ENCODE measurements at places on chromosomes 2 and 18.

DNA sequence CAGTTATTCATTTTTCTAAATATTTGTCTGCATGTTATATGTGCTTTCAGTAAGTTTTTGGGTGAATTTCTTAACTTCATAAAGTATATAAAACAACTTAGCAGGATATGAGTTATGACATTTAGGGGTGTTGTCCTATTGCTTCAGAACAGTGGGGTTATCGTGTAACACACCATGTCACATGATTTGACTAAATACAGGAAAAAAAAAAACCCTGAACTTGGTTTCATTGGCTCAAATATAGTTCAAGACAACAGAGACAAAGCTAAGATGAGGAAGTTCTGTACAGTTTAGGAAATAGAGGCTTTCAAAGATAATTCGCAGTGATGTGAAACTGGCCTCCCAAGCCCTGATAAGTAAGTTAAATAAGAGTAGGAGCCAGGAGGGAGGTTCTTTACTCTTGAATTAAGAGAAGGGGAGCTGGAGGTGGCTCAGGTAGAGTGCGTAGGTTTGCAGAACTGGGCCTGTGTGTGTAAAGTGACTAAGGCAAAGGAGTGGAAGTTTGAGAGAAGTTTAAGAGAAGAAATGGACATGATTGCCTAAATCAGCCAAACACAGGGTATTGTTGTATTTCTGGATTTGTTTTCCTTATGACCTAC is 53.9 kb downstream of the LIMS1 start:
- no peak for DNase-seq

DNA sequence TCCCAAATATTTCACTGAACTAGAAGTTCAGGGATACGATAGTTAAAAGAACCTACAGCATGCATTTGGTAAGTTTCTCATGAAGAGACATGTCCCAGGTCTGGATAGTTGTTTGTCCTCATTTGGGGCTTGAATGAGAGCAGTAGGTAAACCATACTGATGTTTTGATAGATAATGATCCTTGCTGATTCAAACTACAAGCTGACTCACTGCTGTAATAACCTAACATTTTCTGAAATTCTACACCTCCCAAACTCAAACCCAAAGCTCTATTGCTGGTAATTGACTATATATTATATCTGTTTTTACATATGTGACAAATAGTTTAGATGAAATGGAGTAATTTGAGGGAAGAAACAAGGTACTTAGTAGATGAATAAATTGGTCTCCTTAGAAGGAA is 154.1 kb upstream of the BOD1L2 start:
- DNase-seq = no peak

GRCh38 chr18:3605954-3606443 is 156.0 kb downstream of the TGIF1 start:
- DNase-seq = no peak

- no peak for DNase-seq
Measured at GRCh38 chr2:24766609-24767008, 26.6 kb downstream of the PTRHD1 start.

DNA sequence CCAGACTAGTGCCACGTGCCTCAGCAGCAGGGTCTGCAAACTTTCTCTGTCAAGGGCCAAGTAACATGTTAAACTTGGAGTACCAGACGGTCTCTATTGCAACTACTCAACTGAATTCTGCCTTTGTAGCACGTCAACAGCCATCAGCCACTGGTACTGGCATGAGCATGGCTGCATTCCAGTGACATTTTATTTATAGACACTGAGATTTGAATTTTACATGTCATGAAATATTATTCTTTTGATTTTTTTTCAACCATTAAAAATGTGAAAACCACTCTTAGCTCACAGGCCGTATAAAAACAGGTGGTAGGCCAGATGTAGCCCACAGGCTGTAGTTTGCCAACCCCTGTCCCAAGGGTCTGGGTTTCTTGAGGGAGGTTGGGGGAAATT is 199.7 kb downstream of the TPGS2 start:
- DNase-seq = no peak

DNA sequence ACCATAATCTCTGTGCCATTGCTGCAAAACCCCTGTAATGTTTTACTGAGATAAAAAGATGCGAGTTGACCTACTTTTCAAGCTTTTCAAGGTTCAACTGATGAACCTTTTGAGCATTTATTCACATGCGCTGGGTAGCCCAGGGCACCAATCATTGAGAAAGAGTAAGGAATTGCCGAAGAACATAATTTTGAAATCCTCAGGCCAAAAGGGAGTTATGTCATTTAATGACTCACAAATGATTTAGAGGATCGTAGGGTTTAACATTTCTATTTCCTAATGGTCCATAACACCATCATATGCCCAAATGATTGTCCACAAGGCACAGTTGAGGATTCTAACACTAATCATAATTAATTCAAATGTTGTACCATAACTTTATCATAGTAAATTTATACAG is 20.2 kb upstream of the DLX1 start:
- no peak for DNase-seq

DNA sequence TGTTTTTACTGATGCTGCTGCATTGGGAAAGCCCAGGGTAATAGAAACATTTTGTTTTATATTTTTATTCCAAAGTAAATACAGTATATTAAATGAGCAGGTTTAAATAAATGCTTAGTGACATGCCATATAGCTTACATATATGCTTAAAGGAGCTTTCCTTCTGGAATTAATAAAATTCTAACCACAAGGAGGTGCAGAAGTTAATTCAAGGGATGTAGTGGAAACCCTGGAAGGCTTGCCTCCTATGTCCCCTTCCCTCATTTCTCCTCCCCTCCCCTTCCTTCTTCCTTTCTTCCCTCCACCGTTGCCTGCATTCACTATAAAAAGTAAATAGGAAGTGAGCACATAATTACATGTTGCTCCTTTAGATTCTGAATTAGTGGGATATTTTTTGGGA is 96.3 kb downstream of the UBE2E3 start:
- DNase-seq = no peak

- no peak for DNase-seq
Measured at GRCh38 chr2:95053543-95053942, 28.0 kb downstream of the MAL start.

- DNase-seq = no peak
Measured at GRCh38 chr2:190355968-190356644, 12.7 kb downstream of the INPP1 start.

DNA sequence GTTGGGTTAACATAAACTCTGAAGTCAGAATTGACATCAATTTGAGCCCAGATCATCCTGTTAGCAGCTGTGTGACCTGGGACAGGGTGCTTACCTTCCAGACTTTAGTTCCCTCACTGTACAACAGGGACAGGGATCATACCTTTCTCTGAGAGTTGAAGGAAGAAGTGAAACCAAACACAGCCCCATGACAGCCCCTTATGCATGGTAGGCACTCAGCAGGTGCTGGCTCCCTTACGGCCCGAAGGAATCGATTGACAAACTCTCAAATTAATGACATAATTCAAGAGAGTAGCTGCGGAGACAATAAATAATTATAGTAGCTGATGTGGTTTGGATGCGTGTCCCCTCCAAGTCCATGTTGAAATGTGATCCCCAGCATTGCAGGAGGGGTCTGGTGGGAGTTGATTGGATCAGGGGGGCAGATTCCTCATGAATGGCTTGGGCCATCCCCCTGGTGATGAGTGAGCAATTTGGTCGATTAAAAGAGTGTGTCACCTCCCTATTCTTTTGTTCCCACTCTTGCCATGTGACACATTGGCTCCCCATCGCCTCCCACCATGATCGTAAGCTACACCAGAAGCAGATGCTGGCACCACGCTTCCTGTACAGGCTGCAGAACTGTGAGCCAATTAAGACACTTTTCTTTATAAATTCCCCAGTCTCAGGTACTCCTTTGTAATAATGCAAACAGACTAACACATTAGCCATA is 72.4 kb downstream of the ODC1 start:
- DNase-seq = no peak

DNA sequence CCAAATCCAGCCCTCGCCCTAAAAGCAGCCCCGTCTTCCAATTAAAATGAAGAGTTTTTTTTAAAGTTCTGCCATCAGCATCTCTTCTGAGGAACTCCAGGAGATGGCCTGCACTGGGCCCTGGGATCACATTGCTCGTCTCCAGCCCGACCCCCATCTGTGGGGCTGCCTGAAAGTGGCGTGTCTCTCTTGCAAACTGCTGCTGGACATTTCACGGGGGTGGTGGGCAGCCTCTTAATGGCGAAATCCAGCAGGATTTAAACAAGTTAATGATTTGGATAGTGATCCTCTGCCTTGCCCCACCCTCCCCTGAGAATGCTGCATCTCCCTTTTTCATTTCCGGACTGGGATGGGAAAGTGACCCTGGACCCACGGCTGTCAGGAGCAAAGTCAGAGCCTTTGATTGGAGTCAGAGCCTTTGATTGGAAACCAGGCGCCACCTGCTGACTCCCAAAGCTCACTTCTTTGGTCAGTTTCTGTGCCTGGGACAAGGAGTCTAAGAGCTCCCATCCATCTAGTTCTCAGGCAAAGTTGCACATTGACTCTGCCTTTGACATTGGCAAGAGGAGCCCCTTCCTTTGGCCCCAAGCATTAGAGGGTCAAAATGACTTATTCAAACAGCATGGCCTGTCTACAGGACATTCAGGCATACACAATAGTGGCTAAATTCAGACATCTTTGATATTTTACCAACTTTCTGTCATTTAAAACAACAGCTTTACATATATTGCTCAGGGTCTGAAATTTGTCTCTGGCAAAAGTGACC is 155.2 kb downstream of the SH3BP4 start:
- DNase-seq = peak; percentile 62

DNA sequence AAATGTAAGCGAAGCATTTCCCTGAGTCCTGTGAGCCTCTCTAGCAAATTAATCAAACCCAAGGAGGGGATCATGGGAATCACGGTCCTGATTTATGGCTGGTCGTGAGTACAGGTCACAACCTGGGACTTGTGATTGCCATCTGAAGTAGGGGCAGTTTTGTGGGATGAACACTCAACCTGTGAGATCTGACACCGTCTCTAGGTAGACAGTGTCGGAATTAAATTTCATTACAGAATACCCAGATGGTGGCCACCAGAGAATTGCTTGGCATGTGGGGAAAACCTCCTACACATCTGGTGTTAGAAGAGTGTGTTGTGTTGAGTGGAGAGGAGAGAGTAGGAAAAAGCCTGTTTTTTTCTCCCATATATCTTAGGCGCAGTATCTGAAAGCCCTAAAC is 12.5 kb downstream of the CAPN14 start:
- no peak for DNase-seq

DNA sequence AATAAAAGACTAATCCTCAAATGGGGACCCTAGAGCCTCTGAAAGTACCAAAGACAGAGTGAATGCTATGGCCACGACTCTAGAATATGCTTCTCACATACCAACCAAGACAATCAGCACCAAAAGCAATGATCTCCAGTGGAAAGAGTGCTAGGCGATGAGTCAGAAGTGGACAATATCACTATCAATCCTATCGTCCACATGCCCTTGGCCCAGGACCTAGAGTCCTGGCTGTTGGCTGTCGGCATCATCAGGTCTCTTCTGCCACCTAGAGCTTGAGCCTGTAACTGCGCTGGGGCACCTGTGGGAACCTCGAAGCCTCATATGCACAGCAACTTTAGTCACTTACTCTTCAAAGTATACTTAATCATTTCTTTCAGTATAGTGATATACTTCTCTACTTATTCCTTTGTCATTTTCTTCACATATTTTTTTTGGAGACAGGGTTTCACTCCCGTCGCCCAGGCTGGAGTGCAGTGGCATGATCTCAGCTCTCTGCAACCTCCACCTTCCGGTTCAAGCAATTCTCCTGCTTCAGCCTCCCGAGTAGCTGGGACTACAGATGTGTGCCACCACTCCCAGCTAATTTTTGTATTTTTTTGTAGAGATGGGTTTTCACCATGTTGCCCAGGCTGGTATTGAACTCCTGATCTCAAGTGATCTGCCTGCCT is 29.7 kb downstream of the NOL10 start:
- peak; percentile 63 for DNase-seq

DNA sequence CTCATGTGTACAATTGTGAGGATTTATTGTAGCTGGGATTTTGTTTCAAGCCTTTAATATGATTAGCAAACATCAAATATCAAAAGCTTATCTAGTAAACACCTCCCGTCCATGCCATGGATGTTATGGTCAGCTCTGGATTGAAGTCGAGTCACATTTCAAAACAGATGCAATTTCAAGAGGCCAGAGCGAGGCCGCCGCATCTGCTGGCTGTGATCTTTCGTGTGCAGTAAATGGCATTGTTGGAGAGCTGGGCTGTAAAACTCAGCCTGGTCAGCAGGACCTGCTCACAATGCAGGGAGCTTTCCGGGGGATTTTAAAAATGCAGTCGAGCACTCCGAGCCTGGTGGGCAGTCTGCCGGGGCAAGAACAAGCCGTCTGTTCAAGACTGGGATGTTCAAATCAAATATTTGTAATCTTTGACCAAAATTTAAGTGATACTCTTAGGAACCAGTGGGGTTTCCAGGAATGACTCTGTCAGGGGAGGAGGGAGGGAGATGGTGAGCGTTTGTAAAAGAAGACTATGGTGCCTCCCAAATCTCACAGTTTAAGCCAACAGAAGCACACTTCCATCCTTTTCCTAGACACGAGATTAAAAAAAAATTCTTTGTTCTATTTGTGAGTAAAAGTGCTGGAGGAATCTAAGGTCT is 97.6 kb downstream of the MYCN start:
- DNase-seq = no peak

- no peak for DNase-seq
Measured at GRCh38 chr2:200203381-200203827, 103.1 kb upstream of the SPATS2L start.

DNA sequence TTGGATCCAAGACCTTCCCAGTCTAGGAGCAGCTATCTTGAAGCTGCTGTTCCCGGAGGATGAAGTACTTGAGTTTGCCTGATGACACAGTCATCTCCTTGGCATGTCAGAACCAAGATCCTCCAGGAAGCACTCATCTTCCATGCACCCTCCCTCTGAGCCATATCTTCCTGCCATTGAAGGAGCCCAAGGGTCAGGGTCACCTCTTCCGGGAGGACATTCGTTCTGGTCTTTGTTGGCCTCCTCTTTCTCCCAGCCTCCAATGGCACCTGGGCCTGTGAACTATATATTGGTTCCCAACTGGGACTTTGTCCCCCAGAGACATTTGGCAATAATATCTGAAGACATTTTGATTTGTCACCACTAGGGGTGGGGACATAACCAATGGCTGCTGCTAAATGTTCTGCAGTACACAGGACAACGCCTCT is 4.2 kb upstream of the MYO7B start:
- no peak for DNase-seq

GRCh38 chr2:171579481-171579880 is 57.2 kb downstream of the CYBRD1 start:
- no peak for DNase-seq

DNA sequence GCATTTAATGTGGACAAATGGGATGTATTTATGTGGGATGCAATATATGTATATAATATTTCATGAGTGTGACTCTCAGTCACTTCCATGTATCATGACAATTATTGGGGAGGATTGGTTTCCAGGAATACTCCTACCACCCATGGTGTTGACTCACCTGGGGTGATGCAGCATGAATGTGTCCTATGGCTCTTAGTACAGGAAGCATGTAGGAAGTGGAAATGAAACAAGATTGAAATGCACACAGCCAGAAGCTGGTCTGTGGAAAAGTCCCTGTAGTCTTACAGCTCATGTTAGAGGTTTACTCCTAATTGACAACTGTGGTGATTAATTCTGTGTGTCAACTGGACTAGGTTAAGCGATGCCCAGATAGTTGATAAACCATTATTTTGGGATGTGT is 89.3 kb upstream of the HAAO start:
- no peak for DNase-seq
